ENCODE measurements at places on chromosomes 12 and 14.
A peak's percentile ranks its signal among the peaks of the same experiment; 100 is the strongest.

DNA sequence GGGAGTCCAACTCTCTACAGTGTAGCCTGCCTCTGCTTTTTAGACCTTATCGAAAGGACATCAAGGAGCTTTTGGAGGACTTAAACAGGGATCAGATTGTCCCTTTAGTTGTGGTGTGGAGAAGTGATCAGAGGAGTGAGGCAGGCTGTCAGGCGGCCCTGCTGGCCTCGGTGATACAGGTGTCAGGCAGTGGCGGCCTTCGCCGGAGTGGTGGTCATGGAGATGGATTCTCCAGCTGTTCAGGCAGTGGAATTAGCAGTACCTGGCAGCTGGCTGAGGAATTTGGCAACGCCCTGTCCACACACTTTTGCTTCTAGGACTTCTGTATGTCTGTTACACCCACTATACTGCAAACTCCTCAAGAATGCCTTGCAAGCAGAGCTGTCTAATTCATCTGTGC is 4.2 kb upstream of the CLMN start:
- DNase-seq: no peak

DNA sequence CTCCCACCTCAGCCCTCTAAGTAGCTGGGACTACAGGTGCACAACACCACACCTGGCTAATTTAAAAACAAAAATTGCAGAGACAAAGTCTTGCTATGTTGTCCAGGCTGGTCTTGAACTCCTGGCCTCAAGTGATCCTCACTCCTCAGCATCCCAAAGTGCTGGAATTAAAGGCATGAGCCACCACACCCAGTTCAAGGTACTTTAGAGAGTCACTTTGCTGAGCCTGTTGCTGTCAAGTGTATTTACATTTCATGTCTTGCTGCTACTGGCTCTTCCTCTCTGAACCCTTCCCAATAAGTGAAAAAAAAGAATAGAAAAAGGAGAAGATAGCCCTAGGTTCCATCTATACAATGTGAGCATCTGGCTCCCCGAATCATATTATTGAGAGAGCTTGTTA is 38.4 kb downstream of the SLCO1A2 start:
- no peak for DNase-seq

GRCh38 chr12:77751939-77752338 is 78.8 kb upstream of the NAV3 start:
- DNase-seq: peak; percentile 30

DNA sequence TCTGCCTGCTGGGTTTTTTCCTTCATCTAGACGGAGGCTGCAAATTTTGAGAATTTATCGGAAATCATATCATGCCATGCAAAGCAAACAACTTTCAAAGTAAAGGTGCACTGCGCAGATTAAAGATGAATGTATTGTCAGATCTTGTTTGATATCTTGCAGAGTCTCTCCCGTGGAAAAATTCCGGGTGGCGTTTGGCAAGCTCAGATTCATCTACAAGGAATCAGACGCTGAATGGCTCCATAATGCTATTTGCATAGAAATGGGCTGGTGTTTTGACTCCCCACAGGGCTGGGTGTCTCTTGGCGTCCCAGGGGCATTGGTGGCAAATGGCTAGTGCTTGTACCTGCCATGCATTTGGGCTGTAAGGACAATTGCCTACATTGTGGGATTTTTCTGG is 274.0 kb downstream of the VRK1 start:
- DNase-seq: no peak

DNA sequence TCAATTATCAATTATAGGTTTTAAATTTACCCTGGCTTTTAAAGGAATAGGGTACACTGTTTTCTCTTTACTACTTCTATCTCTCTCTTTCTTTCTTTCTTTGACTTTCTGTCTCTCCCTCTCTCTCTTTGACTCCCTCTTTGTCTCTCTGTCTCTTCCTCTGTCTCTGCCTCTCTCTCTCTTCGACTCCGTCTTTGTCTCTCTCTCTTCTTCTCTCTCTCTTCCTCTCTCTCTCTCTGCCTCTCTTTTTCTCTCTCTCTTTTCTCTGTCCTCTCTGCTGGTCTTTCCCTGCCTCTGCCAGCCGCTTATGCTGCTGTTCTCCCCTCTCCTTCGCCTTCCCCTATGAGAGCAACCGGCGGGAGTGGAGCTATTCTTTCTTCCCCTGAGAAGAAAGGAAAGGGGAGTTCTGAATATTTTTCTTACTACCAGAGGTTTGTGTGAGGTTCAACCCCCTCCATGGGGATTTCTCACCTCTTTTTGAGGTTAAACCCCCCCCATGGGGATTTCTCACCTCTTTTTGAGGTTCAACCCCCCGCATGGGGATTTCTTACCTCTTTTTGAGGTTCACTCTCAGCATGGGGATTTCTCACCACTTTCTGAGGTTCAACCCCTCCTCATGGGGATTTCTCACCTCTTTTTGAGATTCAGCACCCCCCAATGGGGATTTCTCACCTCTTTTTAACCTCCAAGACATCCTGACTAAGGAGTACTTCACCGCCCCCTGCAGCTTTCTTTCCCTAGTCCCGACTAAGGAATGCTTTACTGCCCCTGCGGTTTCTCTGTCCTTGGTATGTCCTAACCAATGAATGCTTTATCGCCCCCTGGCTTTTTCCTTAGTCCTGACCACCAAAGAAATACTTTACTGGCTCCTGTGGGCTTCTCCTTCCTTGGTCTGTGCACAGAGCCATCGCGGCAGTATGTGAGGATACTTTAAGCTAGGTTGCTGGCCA is 27.4 kb upstream of the DDHD1 start:
- no peak for DNase-seq

DNA sequence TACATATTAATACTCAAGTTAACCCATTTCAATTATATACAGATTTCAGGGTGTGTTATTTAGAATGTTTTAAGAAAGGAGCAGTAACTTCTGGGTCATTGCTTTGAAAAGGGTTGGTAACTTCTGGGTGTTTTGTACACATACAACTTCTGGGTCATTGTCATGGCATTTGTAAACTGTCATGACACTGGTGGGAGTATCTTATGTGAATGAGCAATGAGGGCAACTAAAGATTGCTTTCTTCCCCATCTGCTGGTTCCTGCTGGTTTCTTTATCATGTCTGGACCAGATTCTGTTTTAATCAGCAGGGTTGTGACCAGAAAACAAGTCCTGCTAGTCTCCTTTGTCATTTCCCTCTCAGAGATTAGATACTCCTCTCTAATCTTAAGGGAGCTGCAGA is 713.3 kb downstream of the LRFN5 start:
- DNase-seq: no peak

- DNase-seq: no peak
These were observed 114.8 kb upstream of the FOXN3 start for GRCh38 chr14:89531661-89532335.

DNA sequence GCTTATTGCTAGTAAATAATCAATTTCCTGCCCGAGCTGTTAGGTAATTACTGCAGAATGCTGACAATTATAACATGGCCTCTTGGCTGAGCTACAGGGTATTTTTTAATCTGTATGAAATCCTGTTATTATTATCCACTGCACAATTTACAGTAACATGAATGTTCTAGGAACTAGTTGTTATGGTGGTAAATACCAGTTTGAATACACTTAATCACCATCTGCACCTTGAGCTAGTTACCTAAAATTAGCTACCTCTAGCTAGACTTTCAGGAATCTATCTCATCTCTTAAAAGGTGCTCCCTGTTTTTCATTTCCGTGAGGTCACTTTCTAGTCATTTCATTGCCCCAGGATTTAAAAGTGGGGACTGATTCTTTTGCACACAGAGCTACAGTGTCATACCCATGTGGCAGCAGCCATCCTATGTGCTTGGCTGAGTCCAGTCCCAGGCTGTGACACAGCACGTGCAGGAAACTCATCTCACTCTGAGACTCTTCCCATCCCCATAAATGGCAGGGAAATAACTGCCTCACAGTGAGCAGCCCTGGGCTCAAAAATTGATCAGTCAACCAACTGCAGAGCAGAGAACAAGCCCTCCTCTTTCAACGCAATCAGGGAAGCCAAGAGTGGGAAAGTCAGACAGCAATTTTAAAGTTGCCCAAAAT is 37.6 kb downstream of the DCP1B start:
- DNase-seq: no peak

DNA sequence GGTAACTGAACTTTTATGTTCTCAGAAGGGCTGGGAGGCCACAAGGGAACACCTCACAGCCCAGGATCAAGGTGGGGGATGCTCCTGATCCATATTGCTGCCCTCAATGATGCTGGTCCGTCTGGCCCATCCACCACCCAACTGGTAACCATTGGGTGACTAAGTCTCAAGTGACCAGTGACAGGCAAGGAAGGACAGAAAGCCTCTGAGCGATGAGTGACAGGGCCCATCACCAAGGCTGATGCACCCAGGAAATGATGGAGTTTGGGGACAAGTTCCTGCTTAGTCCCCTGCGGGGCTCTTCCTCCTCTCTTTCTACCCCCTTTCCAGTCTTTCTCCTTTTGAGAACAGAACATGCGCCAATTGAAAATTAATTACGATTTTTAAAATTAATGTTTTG is 2.6 kb upstream of the MMP19 start:
- no peak for DNase-seq

- no peak for DNase-seq
These were observed 11.5 kb upstream of the IFI27 start for GRCh38 chr14:94099006-94099405.

- DNase-seq: no peak
These were observed 52.3 kb upstream of the BCL2L14 start for GRCh38 chr12:12018454-12018853.

- no peak for DNase-seq
These were observed 46.0 kb upstream of the EVL start for GRCh38 chr14:100019156-100019744.

GRCh38 chr12:110931315-110931728 is 10.9 kb upstream of the MYL2 start:
- DNase-seq: no peak

GRCh38 chr14:24784981-24785380 is 151.0 kb upstream of the GZMB start:
- DNase-seq: no peak

GRCh38 chr12:75341873-75342272 is 7.4 kb downstream of the GLIPR1L1 start:
- no peak for DNase-seq

DNA sequence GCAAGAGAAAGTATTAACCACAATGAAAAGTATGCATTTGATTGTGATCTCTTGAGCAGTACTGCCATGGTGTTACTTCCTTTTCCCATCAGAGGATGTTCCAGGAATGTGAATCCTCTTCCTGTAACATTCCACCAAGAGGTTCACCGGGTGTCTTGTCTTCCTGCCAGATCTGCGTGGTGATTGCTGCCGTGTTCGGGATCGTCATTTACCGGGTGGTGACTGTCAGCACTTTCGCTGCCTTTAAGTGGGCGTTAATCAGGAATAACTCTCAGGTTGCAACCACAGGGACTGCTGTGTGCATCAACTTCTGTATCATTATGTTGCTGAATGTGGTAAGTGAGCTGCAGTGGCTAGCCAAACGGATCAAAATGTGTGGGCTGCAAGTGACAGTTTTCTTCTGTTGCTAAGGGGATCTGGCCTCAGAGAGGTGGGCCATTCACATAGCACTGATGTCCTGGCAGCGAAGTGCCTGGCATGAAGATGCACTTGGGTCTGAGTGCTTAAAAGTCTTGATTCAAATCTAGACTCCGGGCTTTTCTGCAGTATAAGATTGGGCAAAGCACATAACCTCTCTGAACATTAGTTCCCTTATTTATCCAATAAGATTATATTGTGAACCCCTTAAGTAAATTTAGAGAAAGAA is 123.4 kb downstream of the SLC5A8 start:
- DNase-seq: no peak

DNA sequence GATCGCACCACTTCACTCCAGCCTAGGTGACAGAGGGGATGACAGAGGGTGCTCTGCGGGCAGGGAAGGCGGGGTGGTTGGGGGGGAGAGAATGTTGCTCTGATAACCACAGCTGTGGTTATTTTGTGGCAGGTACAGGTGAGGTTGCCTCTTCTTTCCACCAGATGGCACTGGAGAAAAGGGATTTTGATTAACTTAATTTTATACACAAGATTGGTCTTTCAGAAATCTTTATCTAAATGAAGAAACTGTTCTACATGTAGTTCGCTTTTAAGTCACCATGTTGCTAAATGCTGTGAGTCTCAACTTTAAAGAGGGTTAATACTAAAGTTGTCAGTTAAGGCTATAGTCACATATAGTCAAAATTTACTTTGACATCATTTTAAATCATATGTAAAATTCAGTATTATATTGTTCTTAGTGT is 25.7 kb downstream of the FGF23 start:
- DNase-seq: no peak
